Neural crest cell (in vitro differentiated cells): ENCODE measurements at places on chromosomes 5 and 9.

GRCh38 chr9:90801241-90801972 lies at the start of gene SYK:
Gene SYK (plus strand): TSS chr9:90801819. CDS start chr9:90843899, 42,080 bp downstream.
- no peak for DNase-seq

GRCh38 chr5:149878371-149878770 lies 66.2 kb downstream of the PDE6A start:
- no peak for DNase-seq

GRCh38 chr5:100762108-100762507 lies 141.0 kb downstream of the ST8SIA4 start:
- no peak for DNase-seq

- no peak for DNase-seq
Measured at GRCh38 chr5:63205976-63206375, 627.4 kb downstream of the LRRC70 start.

GRCh38 chr9:124792257-124793014 lies 15.5 kb downstream of the OLFML2A start:
- no peak for DNase-seq

DNA sequence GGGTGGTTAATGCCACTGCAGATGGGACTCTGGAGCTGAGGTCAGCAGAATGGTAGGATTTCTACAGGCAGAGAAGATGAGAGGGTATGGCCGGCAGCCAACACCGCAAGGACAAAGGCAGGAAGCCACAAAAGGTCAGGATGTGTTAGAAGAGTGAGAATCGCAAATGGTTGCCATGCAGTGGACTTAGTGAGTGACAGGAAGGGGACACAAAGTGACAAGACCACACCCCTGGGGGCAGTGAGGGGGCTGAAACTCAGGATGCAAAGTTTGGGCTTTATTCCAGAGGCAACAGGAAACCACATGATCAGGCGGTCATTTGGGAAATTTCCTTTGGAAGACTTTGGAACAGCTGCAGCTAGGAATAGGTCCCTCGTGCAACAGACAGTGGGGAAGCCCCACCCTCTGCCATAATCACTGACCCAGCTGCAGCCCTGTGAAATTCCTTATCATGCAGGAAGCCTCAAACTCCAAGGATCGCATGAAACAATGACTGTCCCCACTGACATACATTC lies 14.2 kb upstream of the CCDC180 start:
- no peak for DNase-seq

- DNase-seq: no peak
Measured at GRCh38 chr5:82734347-82734746, 342.8 kb downstream of the TMEM167A start.

DNA sequence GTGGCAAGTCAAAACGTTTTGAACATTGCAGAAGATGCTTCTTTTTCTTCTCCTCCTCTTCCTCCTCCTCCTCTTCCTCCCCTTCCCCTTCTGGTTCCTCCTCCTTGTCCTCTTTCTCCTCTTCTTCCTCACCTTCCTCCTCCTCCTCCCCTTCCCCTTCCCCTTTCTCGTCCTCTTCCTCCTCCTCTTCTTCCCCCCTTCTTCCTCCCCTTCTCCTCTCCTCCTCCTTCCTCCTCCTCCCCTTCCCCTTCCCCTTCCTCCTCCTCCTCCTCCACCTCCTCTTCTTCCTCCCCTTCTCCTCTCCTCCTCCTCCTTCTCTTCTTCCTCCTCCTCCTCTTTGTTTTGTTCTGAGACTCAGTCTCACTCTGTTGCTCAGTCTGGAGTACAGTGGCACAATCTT lies 167.0 kb upstream of the SV2C start:
- DNase-seq: no peak

GRCh38 chr9:122276096-122276495 lies 11.4 kb downstream of the MRRF start:
- no peak for DNase-seq

- no peak for DNase-seq
Measured at GRCh38 chr5:89313804-89314588, 431.0 kb upstream of the MEF2C start.

DNA sequence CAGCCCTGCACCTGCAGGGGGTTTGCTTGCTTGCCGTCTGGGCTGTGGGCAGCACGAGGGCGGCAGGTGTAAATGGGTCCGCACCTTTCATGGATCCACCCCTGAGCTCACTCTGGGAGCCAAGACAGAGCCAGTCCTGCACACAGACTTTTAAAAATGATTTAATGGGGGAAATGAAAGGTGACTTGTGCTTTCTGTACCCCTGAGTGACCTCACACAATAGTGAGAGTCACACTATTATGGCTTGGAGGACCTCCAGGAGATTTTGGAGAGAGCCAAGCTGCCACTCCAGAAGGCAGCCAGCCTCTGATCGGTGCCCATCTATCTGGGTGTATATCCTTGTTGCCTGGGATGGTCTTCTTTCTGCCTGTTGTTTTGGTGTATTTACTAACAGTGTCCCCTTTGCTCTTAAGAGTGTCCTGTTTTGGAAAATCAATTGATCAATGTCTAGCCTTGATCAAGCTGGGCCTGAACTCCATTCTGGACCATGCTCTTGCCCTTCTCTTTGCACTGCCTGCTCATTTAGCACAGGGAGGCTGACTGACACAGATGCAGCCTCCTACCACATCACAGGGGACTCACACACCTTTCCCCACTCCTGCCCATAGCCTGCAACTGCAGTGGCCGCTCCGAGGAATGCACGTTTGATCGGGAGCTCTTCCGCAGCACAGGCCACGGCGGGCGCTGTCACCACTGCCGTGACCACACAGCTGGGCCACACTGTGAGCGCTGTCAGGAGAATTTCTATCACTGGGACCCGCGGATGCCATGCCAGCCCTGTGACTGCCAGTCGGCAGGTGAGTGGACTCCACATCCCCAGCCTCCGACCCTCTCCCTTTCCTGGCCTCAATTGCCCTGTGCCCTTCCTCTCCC lies 29.5 kb downstream of the LAMC3 start:
- DNase-seq: no peak

DNA sequence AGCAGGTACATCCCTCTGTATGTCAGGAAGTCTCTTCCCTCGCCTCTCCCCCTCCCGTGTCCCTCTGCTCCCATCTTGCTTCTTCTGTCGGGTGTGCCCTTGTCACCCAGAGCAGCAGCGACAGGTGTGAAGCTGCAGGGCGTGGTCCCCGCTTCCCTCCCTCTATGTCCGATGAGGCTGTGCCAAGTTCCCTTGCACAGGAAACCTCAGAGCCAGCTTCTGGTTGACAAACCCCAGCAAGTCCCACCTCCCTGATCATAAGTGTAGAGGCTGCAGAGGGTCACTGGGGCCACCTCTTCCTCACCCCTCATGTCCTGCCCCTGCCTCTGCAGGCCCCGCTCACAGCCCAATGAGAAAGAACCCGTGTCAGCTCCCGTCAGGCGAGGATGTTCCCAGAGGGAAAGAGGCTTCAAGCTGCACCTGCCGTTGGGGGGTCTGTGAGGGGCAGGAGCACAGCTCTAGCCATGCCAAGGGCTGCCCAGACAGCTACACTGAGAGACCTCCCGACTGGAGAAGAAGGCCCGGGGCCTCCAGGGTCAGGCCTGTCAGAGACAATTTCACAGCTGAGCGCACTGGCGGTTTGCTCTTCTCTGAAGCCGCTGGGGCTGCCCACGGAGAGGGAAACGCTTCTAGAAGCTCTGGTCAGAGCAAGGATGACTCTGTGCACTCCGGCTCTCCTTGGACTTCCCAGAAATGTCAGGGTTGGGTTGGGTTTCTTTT lies 73.3 kb downstream of the AK8 start:
- no peak for DNase-seq

GRCh38 chr5:33772380-33772897 lies 119.4 kb downstream of the ADAMTS12 start:
- no peak for DNase-seq

DNA sequence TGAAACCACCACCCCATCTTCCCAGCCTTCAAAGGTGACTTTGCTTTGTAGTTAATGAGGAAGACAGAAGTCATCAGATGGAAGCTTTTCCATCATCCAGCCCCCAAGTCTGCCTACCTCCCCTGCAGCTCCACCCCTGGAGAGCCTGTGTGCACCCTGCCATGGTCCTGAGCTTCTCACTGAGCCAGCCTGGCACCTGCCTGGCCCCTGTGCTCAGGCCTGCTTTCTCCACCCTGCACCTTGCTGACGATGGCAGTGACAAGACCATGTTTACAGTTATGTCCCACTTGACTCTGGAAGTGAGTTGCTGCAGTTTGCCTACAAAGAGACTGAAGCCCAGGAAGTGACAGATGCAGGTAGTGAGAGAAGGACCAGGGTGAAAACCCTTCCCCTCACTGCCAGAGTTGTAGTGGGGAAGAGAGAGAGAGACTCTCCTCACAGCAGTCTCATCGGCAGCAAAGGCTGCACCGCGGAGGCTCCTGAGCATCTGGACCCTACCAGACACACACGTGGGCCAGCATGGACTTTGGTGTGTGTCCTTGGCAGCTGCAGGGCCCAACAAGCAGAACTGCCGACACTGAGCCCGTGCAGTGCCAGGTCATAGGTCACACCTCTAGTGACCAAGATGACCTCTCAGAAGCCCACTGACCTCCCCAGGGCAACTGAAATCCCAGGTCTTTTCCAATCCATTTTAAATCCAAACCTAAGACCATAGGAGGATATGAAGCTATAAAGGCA lies 107.1 kb downstream of the CACNA1B start:
- no peak for DNase-seq

DNA sequence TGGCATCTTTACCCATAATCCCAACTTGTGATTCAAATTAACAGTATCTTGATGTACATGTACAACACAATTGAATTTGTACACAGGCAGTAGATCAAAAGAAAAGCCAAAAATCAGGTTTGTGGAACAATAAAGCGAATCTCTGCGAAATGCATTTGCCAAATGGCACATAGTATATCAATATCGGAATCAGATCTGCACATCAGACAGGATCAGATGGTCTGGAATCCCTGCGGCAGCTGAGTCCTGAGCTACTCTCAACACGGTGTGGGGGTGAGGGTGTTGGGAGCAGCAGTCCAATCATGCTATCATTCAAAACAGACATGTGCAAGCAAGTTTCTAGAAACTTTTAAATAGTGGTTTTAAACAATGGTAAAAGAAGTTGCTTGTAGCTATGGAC lies 358.3 kb downstream of the SEMA5A start:
- DNase-seq: no peak

DNA sequence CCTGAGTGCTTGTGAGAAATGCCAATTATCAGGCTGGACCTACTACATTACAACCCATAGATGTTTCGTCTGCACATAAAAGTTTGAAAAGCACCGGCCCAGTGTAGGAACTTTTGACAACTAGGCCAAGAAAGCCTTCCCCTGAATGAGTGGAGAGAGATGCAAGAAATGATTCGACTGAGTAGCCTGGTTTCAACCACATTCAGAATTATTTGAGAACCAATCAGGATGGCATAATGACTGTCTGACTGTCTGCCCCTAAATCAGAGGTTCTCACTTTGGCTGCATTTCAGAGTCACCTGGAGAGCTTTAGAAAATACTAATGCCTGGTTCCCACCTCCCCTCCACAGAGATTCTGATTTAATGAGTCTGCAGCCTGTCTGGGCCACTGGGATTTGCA lies 61.1 kb downstream of the FRMD3 start:
- no peak for DNase-seq
